NCI-H2029 (cell line): ENCODE measurements at places on chromosomes 16 and 17.

DNA sequence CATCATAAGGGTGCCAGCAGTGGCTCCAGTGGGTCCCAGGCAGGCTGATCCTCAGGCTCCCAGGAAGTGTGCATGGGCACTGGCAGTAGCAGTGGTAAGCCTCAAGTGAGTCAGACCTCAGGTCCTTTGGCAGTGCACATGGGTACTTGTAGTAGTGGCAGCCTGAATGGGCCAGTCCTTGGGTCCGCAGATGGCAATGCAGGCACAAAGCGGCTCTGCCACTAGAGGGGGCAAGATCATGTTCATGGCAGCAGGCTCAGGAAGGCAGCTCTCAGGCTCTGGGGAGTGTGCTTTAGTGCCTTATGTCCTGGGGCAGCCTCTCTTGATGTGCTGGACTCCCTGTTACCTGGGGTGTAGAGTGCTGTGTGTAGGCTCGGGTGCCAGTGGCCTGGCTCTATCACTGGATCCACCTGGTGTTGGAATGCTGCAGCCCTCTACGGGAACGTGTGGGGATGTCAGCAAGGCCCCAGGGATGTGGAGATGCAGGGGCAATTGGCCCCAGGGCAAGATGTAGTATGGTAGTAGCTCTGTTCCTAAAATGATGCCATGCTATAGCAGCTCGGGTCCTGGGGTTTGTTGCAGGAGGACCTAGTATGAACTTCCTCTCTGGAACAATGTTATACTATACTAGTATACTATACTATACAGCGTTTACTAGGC lies 11.0 kb downstream of the ACSM3 start:
- DNase-seq: peak; percentile 55

DNA sequence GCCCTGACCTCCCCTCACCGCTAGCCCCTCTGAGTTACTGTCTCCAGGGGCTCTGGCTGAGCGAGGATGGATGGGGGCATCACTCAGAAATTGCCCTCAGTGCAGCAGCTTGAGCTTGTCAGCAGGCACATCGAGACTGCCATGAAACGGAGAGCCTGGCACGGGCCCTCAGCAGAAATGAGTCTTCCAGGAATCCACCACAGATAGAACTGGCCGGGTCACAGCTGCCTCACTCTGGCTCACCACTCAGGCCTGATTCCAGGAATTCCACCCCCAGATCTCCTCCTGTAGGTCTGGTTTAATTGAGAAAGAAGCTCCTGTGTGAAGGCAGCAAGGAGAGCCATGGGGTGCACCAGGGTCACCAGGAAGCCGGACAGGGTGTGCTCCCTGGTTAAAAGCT lies 85.5 kb downstream of the GSG1L start:
- no peak for DNase-seq

DNA sequence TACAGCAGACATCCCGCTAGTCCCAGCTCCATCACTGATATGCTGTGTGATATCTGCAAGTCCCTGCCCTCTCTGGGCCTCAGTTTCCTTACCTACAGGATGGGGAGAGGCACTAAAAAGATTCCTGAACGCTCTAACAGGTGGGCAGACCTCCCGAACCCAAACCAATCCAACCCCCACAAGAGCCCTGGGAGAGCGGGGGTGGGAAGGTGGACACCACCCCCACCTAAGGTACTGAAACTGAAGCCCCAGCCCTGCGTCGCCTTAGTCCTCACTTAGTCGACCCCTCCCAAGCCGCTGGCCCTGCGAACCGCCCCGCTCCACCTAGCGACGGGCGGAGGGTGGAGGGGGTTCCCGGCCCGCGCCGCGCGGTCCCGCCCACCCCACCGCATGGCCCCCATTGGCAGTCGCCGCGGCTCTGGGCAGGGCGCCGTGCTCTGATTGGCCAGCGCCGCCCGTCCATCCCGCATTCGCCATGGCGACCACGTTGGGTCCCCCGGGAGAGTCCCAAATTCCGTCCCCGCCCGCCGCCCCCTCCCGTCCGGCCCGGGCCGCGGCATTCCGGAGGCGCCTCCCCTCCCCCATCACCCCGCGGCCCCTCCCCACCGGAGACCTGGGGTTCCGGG lies 578 bp downstream of the CCDC102A start:
- DNase-seq: peak; percentile 9

DNA sequence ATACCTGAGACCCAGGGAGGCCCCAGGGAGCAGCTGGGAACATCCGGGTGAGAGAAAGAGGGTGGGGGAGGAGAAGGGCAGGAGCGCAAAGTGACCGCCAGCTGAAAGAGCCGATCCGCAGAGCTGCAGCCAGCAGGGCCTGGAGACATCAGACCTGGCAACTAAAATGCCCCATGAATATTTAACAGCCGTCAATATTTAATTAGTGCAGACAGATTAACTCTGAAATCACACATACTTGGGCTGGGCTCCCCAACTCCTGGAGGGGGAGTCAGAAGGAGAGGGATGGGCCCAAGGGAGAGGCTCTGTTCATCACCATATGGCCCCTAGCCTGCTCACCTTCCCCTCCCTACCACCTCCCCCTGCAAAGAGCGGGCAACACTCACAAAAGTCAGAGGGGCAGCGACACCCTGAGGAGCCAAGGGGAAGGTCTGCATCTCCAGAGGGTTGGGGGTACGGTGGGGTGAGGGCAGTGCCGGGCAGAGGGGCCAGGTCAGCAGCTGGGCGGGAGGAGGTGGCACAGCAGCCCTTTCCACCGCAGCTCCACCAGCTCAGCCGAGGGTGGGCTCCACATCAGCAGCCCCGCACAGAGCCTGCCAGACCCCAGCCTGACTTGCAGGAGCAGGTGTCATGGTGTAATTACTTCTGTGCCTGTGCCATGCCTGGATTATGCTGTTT lies 61.9 kb upstream of the CCL1 start:
- no peak for DNase-seq
